ENCODE measurements at places on chromosomes 7 and 10. TPM values are rescaled to one million over a fixed set of nuclear protein-coding genes. Genes with fewer than 3 reads are reported as not detected.

The CPA5 gene
- not detected for total RNA-seq

The ADGRA1 gene
- not detected for total RNA-seq

The LRRC17 gene
- 88.4 TPM for total RNA-seq

- peak; percentile 24 for DNase-seq
Measured at GRCh38 chr7:157335991-157336382, 817 bp upstream of the DNAJB6 start.

DNA sequence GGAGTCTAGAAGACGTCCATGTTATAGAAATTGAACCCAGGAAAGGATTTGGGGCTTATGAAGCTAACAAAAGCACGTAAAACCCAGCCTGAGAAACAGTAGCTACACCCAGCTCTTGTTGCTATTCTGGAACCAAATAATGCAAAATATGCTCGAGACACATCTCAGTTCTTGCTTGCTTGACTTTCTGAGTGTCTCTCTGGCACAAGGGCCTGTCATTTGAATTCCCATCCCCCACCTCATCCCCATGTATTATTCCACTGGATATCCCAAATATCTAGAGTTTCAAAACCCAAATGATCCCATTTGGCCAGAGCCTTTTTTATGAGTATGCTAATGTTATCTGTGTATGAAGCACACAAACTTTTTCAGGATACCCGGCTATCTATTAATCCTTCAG is 48.2 kb upstream of the AGBL3 start:
- no peak for DNase-seq

DNA sequence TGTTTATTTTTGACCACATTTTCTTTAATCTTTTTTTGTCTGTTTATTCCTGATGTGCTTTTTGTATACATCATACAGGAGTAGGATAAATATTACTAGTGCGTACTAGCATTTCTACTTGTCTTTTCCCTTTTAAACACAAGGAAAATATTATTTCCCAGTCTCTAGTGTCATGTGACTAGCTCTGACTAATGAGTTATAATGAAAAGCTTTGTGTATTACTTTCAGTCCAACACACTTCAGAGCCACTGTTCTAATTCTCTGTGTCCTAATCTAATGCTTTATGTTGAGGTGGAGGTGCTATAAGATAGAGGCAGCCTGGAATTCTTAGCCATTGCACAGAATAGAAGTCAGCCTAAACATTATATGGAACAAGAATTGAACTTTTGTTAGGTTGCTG is 65.0 kb upstream of the RAB18 start:
- no peak for DNase-seq

DNA sequence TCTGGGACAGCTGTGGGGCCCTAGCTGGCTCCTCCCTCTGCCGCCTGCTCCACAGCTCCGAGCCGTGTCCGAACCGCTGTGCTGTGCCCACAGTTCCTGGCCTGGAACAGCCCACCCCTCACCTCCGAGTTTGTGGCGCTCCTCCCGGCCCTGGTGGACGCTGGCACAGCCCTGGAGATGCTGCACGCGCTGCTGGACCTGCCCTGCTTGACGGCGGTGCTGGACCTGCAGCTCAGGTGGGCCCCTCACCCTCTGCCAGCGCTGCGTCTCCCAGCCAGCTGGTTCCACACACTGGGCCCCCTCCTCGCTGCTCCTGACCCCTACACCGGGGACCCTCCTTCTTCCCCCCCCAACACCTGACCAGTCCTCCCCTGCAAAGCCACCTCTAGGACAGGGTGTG is 12.1 kb downstream of the AP5Z1 start:
- no peak for DNase-seq

DNA sequence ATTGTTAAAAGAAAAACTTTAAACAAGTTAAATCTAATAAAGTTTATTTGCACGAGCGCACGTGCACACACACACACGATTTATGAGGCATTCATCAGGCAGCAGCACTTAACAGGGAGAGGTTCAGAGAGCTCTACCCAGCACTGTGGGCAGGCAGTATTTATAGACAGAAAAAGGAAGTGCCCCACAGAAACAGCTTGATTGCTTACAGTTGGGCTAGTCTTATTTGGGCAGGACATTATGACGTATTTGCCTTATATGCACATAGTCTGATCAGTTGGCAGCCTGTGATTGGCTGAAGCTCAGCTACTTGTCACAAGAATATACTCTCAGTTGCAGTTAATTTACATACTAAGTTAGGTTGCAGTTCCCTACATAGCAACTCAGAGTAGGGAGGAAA is 1.2 kb upstream of the SDHAF3 start:
- no peak for DNase-seq

DNA sequence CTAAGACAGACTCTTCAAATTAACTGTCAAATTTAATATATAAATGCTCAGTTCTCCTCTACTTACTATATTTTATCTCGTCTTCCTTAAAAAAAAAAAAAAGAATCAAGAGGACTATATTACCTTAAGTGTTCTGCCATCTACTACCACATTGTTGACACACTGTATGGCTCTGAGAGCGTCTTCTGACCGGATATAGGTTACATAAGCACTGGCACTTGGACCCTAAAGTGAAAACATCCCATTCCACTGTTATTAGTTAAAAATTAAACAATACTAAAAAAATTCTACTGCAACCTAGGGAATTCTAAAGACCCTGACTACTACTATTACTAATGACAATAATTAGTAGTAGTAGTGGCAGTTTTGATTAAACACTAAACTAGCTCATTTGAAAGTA is 95.7 kb downstream of the CNOT4 start:
- no peak for DNase-seq

DNA sequence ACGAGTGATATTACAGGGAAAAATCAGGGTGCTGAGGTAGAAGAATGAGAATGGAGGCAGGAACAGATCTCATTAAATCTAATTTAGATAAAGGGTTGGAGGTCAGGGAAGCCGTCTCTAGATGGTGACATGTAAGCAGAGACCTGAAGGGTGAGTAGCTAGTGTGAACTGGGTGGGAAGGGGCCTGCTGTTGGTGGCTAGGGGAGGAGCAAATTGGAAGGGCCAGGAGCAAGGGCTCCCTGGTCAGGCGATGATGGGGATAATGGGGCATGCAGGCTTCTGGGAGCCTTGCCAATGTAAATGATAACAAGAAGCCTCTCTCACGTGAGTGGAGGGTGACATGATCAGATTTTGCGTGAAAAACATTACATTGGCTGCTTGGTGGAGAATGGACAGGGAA is 76.3 kb downstream of the WDFY4 start:
- DNase-seq = no peak

DNA sequence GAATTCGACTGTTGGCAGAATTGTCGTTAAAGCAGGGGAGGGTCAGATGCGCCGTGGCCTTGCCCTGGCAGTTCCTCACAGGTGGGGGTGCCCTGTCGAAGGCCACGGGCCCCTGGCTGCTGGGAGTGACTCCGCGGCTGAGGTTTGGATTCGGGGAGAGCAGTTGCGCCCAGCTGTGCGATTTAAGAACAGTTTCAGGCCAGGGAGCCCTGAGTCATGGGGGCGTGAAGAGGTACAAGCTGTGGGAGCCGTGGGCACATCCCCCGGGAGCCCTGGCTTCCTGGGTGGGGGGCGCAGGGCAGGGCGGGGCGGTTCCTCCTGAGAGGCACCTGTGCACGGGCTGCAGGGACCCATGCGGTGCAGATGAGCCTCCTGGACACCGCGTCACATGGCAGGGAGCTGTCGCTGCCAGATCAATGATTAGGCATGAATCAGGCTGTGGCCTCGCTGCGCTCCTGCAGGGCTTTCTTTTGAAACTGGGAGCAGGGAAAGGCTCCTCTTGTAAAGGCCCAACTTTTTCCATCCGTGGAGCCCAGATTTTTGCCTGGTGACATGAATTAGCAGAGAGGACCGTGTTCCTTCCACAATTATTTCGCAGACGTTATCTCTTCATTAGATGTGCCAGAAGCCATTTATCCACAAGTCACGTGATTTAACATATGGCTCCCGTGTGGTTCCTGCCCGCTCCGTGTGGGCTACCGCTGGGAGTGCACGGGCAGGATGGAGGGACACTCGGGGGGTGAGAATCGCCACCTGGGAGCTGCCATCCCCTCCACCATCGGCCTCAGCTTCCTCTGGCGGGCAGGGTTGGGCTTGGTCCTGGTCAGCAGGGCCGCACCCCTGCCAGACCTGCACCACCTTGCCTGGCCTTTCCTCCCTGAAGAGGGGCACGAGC is 918 bp downstream of the PWWP2B start:
- DNase-seq = peak; percentile 55

Measured in Daoy (cell line).